ENCODE measurements at places on chromosomes 5 and 9. TPM values are rescaled to one million over a fixed set of nuclear protein-coding genes. Genes with fewer than 3 reads are reported as not detected.

DNA sequence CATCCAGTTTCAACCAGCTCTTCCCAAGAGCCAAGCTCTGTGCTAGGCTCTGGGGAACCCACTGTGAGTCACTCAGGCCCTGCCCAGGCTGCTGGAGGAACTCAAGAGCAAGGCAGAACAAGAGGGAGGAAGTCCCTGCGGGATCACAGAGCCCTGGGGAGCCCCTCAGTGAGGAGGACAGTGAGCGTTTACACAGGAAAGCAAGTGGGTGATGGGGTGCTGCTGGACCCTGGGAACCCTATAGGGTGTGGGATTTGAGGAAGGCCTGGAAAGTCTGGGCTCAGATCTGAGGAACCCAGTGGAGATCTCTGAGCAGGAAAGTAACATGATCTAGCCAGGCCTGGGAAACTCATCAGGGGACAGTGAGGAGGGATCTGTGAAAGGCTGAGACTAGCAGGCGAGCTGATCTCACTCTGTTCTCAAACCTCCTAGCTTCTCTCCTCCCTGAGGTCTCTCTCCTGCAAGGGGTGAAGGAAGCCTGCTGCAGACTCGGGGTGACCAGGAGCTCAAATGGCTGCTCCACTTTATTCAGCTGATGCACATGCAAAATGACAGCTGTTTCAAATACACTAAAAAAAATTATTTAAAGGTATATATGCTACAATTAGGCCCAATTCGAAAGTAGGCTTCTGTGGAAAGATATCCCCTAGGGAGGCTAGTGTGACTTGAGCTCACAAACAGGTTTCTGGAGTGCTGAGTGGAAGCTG, 70.0 kb downstream of the SHB start:
- no peaks in the 10 kb centered on the region for H3K36me3 ChIP-seq
- no peaks in the 10 kb centered on the region for H3K4me1 ChIP-seq
- no peaks in the 10 kb centered on the region for H3K27me3 ChIP-seq

DNA sequence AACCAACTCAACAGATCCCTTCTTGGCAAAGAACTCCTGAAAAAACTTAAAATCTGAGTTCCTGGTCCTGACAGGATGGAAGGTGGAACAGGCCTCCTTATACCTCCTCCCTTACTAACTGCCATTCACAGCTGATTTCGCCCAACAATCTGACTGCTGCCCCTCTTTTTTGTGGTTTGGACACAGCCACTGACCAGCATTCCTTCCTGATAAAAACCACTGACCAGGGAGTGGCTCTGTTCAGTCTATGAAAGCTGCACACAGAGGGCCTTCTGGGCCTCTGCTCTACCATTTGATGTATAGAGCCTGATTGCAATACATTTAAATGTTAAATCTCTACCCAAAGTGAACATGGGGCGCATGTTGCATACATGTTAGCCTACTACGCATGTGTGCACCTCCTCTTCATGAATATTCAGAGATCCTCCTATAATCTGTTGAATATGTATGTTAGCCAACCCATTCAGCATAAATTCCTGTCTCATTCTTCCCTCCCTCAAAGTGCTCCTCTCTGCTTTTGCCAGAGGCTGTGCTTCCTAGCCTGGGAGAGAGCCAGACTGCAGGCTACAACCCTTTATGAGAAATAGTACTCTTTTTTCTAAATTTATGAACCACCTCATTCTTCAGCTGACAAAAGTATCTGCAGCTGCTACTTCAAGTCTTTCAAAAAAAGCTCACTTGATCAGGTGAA, 93.7 kb upstream of the MRPS30 start:
- H3K36me3 ChIP-seq, result no peaks in the 10 kb centered on the region
- DNase-seq, result no peak
- no peaks in the 10 kb centered on the region for H3K4me1 ChIP-seq
- no peak overlapping the region for H3K27ac ChIP-seq
- no peak overlapping the region for H3K4me3 ChIP-seq

GRCh38 chr5:74237571-74238145, 402.9 kb downstream of the ENC1 start:
- DNase-seq, result no peak
- H3K4me1 ChIP-seq, result no peaks in the 10 kb centered on the region
- no peaks in the 10 kb centered on the region for H3K36me3 ChIP-seq
- no peaks in the 10 kb centered on the region for H3K27me3 ChIP-seq
- no peak overlapping the region for H3K4me3 ChIP-seq

The IL17B gene
- total RNA-seq, result not detected

GRCh38 chr5:1484730-1485578, 38.8 kb downstream of the LPCAT1 start:
- no peak overlapping the region for H3K4me3 ChIP-seq
- DNase-seq, result no peak
- no peaks in the 10 kb centered on the region for H3K36me3 ChIP-seq
- H3K27ac ChIP-seq, result no peak overlapping the region
- H3K4me1 ChIP-seq, result no peaks in the 10 kb centered on the region
- no peaks in the 10 kb centered on the region for H3K27me3 ChIP-seq

DNA sequence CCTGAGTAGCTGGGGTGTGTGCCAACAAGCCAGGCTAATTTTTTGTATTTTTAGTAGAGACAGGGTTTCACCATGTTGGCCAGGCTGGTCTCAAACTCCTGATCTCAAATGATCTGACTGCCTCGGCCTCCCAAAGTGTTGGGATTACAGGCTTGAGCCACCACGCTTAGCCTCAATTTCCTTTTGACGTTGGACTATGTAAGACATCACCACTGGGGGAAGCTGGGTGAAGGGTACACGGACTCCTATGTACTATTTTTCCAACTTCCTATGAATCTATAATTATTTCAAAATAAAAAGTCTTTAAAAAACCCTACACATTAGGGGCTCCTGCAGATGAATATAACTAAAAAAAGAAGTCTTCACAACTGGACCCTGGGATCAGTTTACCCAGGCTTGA, 44.0 kb downstream of the NKX2-5 start:
- H3K27me3 ChIP-seq, result no peaks in the 10 kb centered on the region
- no peaks in the 10 kb centered on the region for H3K36me3 ChIP-seq
- H3K4me1 ChIP-seq, result no peaks in the 10 kb centered on the region

The KIF4B gene
- not detected for total RNA-seq

The EQTN gene
- not detected for total RNA-seq

DNA sequence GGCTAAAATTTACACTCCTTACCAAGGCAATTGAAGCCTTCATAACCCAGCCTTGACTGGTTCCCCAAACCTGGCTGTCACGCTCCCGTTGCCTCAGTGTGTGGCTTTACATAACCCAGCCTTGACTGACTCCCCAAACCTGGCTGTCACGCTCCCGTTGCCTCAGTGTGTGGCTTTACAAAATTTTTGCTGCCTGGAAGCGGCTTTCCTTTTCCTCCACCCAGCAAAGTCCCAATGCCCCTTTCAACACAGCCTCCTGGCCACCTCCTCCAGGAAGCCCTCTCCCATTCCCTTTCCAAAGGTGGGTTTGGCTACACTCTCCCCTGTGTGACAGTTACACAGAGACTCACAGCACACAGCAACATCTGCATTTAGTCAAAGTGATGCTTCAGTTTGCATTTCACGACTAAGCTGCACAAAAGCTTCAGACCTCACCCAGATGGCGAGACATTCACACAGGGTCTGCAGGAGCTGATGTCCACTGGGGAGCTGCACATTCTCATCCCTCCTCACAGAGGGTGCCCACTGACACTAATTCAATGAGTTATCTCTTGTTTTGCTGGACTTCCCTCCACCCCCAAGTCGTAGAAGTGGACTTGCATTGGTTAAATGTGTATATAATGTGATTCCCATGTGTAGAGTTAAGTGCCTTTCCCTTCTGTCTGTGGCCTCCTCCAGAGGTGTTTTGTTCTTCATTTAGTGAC, 156.6 kb upstream of the PHYKPL start:
- no peaks in the 10 kb centered on the region for H3K27me3 ChIP-seq
- no peaks in the 10 kb centered on the region for H3K4me1 ChIP-seq
- no peak overlapping the region for H3K27ac ChIP-seq
- peak; percentile 20 for DNase-seq
- no peak overlapping the region for H3K4me3 ChIP-seq
- no peaks in the 10 kb centered on the region for H3K36me3 ChIP-seq
